Lung (tissue), 17 donors: ENCODE measurements at places on chromosomes 2 and 18. TPM values are rescaled to one million over a fixed set of nuclear protein-coding genes. Genes with fewer than 3 reads are reported as not detected.

G6PC2 gene
- polyA plus RNA-seq: 0.01 TPM

EML6 gene
- polyA plus RNA-seq: 1.3 TPM

RAD51AP2 gene
- not detected for polyA plus RNA-seq

SNTG2 gene
- 0.83 TPM for polyA plus RNA-seq

TANC1 gene
- polyA plus RNA-seq: 14.3 TPM

CNTNAP5 gene
- not detected for polyA plus RNA-seq

DNA sequence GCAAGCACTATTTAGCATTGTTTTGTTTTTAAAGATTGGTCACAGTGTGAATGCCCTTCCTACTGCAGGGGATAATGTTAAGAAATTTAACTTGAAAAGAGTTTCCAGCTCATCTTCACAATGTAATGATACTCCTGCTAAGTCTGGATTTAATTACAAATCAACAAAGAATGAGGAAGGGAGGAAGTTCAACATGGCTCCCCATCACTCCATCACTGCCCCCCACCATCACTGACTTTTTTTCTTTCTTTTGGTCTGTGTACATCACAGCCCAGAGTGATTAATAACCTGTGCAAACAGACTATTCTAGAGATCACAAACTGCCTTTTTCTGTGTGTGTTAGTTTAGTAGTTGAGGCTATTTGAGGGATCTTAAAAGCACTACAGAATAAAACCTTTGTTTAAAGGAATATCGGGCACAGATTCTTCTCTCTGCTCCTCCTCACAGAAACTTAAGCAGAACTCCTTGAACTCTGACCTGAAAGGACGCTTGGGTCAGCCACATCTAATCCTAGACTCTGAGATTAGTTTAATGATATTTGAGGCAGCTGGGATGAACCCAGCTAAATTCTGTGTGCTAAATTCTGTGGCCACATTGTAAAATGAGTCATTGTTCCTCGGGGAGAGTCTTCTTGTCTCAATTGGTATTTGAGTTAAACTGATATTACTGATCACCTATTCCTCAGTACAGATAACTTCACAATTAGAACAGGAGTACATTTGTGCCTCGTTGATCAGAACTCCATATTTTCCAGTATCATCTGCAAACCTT lies 47.8 kb downstream of the SATB2 start:
- H3K27me3 ChIP-seq: no peaks in the 10 kb centered on the region
- H3K4me1 ChIP-seq: no peaks in the 10 kb centered on the region
- H3K4me3 ChIP-seq: no peak overlapping the region
- H3K27ac ChIP-seq: no peak overlapping the region

DNA sequence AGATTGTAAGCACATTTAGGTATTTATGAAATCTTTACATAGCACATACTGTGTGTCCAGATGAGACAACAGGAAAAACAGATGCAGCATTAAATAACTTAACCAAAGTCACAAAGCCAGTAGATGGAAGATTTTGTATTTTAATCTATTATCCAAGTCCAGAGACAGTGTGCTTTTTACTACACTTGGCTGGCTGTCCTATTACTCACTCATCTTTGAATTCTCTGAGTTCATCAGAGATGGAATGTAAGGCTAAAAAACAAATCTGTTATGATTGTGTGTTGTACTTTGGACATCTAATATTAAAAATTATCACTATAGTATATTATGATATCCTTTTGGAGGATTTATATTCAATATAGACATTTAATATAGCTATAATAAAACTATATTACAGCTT lies 1189.4 kb downstream of the DSC3 start:
- no peak overlapping the region for H3K4me3 ChIP-seq
- H3K27me3 ChIP-seq: no peaks in the 10 kb centered on the region
- no peak for DNase-seq
- H3K36me3 ChIP-seq: no peaks in the 10 kb centered on the region

DNA sequence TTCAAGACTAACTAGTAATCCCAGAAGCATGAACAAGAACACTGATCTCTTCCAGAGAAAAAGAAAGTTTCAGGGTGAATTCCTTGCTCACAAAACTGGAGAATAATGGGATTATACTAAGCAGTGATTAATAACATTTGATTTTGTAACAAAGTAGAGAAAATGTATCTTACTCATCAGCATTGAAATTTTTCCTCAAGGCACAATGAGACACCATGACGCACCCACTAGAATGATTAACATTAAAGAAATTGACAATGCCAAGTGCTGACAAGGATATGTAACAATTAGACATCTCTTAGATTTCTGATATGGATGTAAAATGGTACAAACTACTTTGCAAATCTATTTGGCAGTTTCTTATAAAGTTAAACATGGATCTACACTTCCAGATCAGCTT lies 101.1 kb upstream of the EPHA4 start:
- H3K36me3 ChIP-seq: no peaks in the 10 kb centered on the region
- H3K4me3 ChIP-seq: no peak overlapping the region
- no peaks in the 10 kb centered on the region for H3K27me3 ChIP-seq
- no peak overlapping the region for H3K27ac ChIP-seq
- DNase-seq: no peak
- H3K4me1 ChIP-seq: no peaks in the 10 kb centered on the region

DNA sequence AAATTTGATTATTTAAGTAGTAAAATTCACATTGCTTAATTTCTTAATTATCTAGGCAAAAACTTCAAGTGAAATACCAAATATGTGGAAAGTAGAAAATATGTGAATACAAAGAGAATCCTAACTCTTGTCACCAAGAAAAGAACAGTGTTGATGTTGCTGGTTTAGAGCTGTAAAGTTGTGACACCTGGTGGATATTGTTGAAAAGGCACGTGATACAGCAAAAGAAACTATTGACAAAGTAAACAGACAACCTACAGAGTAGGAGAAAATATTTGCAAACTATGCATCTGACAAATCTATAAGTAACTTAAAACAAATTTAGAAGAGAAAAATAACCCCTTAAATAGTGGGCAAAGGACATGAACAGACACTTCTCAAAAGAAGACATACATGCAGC lies 25.6 kb upstream of the ZC3H15 start:
- no peaks in the 10 kb centered on the region for H3K4me1 ChIP-seq
- H3K27me3 ChIP-seq: no peaks in the 10 kb centered on the region

DNA sequence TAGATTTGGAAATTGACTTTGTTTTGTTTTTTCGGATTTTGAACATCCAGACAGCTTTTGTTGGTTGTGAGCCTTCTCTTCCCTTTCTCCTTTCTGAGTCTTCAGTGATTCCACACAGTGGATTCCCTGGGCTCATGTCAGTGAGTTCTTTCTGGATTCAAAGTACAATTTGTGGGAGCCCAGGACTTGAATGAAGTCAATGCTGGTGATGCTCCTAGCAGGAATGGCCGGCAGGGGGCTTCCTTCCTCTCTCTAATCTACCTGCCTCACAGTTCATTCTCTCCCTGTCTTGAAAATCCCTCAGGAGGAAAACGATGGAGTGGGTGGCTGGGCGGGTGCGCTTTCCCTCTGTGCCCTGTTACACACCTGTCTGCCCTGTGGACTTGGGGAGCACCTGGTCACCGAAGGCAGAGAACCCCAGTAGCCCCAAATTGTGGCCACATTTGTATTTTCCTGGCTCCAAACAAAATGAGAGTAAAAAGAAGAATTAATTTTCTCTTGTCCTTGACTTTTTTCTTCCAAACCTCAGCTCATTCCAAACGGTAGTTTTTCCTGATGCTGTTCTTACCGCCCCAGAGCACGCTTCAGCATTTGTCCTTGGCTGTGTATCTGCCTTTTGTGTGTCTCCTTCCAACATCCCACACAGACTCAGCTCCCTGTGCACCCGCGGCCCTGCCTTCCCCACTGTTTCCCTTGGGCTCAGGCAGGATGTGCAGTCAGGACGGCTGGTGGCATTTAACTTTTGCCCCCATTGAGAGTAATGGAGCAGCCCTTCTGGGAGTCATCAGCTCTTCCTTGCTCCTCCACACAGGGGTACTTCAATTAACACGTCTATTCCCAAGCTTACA lies 86.6 kb downstream of the MARCO start:
- H3K36me3 ChIP-seq: no peaks in the 10 kb centered on the region
- H3K27me3 ChIP-seq: no peaks in the 10 kb centered on the region
- no peak overlapping the region for H3K27ac ChIP-seq
- peak; percentile 23 for DNase-seq
- H3K4me1 ChIP-seq: no peaks in the 10 kb centered on the region

GRCh38 chr18:59822612-59823550 lies 76.9 kb upstream of the PMAIP1 start:
- H3K4me1 ChIP-seq: peaks cover 18% of the 10 kb centered on the region
- H3K4me3 ChIP-seq: no peak overlapping the region
- no peaks in the 10 kb centered on the region for H3K27me3 ChIP-seq
- DNase-seq: no peak

- H3K4me3 ChIP-seq: no peak overlapping the region
- no peak overlapping the region for H3K27ac ChIP-seq
- H3K4me1 ChIP-seq: no peaks in the 10 kb centered on the region
Measured at GRCh38 chr2:188725746-188726360, 248.3 kb upstream of the COL3A1 start.

DNA sequence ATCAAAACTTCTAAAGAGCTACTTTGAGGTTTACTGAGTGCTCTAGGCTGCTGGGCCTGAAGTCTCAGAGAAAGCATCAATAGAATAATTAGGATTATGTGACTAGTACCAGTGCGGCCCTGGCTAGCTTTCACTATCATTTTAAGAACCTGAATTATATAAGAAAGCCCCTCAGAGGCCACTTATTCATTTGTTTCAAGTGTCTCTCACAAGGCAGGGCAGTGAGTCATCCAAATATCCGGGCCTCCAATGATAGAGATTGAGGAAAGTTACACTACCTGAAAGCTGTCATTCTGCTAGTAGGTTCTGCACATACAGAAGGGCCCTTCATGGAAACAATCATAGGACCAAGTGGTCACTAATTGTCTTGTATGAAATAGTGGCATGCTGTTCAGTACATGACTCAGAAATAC lies 193.1 kb downstream of the L3MBTL4 start:
- H3K27ac ChIP-seq: no peak overlapping the region
- H3K4me3 ChIP-seq: no peak overlapping the region
- DNase-seq: no peak
- peaks cover 1% of the 10 kb centered on the region for H3K36me3 ChIP-seq

- H3K27me3 ChIP-seq: no peaks in the 10 kb centered on the region
- H3K4me3 ChIP-seq: no peak overlapping the region
- no peaks in the 10 kb centered on the region for H3K4me1 ChIP-seq
- H3K36me3 ChIP-seq: no peaks in the 10 kb centered on the region
Measured at GRCh38 chr18:69757733-69758132, 189.9 kb downstream of the CD226 start.

- H3K4me3 ChIP-seq: no peak overlapping the region
- DNase-seq: no peak
- H3K4me1 ChIP-seq: no peaks in the 10 kb centered on the region
- H3K36me3 ChIP-seq: peaks cover 9% of the 10 kb centered on the region
- H3K27me3 ChIP-seq: no peaks in the 10 kb centered on the region
Measured at GRCh38 chr18:24160086-24160485, 21.2 kb downstream of the CABYR start.

DNA sequence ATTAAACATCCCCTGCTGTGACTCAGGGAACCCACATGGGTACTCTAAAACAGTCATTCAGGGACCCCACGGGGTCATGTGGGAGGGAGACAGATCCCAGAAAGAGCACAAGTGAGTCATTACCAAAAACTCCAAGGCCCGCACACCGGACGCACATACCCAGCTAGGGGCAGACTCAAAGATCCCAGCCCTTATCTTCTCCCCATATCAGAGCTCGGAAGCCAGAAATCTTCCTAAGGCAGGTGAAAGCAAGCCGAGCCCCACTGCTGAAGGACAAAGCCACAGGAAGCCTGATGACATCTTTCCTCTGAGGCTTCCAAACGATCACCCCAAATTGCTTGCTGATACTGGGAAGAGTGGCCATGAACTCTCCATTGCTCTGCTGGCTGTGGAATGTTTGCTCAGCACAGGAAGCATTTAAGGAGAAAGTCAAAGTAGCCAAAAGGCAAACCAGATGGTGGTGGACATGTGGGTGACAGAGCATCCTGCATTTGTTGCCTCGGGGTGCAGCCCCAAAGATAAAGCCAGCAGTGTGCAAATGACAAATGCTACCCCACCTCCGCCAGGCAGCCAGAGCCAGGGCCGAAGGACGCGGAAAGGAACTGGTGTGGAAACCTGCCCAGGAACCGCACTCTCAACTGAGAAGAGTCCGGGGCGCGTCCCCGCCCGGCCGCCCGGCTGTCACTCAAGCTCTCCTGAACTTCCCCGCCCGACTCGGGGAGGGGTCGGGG lies 784 bp downstream of the ACTR1B start:
- H3K4me1 ChIP-seq: peaks cover 3% of the 10 kb centered on the region
- peaks cover 3% of the 10 kb centered on the region for H3K36me3 ChIP-seq
- H3K27me3 ChIP-seq: no peaks in the 10 kb centered on the region
- peak; percentile 76 for DNase-seq

- H3K4me1 ChIP-seq: peaks cover 7% of the 10 kb centered on the region
- H3K36me3 ChIP-seq: no peaks in the 10 kb centered on the region
- no peak overlapping the region for H3K4me3 ChIP-seq
- H3K27me3 ChIP-seq: no peaks in the 10 kb centered on the region
Measured at GRCh38 chr2:215527736-215528135, 91.9 kb upstream of the FN1 start.

DNA sequence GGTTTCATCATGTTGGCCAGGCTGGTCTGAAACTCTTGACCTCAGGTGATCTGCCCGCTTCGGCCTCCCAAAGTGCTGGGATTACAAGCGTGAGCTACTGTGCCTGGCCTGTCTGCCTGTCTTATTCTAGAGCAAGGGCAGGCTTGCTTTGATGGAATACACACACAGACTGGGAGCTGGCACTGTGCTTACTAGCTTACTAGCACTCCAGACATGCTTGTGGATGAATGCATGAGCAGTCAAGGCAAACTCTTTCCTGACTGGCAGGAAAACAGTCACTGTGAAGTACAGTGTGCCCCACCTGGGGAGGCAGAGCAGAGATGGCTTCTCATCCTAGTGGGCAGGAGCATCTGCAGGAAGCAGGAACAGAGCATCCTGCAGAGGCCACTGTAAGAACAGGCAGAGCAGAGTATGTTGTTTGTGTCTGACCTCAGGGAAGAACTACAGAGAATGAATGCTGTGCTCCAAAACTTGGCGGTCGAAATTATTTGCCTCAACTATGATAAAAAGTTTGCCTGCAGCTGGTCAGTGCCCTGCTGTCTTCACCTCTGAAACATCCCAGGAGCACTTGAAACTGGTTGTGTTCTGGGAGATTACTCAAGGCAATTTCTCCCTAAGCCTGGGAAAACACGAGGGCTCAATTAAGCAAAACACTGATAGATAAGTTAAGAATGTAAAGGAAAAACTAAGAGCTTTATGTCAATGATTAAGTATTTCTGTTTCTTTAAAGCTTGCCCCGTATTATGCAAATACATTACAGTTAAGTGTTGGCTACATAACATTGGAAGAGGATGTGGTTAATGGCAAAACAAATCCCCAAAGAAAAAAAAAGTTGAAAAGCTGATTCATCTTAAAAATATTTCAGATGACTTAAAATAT lies 102.4 kb downstream of the VAPA start:
- no peaks in the 10 kb centered on the region for H3K36me3 ChIP-seq
- H3K27ac ChIP-seq: no peak overlapping the region
- peaks cover 15% of the 10 kb centered on the region for H3K4me1 ChIP-seq
- H3K4me3 ChIP-seq: no peak overlapping the region
- no peaks in the 10 kb centered on the region for H3K27me3 ChIP-seq
- no peak for DNase-seq
